ENCODE measurements at places on chromosomes 3 and 15. TPM values are rescaled to one million over a fixed set of nuclear protein-coding genes. Genes with fewer than 3 reads are reported as not detected.

DNA sequence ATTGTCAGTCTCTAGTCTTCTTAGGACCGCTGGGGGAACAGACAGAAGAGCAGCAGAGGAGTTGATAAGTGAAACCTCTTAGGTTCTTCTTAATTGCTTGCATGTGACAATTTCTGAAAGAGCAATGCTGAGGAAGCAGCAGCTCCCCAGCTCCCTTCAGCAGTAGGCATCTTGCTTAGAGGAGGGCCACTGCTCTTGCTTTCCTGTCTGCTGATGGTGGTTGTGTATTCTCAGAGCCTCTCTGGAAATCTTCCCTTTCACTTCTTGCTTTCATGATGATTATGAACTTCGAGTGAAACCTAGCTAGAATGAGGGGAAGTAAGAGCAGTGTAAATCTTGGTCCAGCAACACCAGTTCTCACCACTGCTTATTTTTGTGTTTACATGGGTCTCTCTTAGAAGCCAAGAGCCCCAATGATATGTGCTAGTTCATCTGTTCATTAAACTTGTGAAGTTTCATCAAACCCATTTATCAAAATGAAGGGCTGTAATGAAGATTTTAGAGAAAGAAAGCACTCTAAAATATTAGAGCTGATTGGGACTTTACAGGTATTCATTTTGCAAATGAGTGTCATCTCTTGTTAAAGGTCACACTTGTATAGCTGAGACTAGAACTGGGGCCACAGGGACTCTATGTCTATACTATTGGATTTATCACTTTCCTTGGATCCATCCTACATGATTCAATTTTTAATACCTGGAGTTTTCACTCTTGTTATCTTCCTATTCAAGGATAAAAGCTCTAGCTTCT, 246.7 kb downstream of the LPP start:
- no peak for DNase-seq

The SEMA7A gene
- 26.8 TPM for total RNA-seq

- no peak for DNase-seq
Observed at GRCh38 chr15:79682285-79682684, 214.5 kb downstream of the MTHFS start.

DNA sequence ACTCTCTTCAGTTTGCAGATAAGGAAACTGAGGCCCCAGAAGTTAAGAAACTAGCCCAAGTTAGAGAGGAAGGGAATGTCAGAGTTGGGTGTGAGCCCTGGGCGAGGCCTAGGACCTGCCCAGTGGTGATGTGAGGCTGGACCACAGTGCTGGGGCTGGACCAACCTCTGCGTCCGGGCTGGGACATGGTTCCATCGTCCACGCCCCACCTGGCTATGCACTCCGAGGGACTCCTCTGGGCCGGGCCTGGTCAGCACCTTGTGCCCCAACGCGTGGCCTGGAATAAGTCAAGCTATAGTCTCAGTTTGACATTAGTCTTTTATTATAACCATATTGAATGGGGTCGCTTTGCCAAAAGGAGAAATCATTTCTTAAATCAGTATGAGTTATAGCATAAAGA, 272.1 kb downstream of the PLCL2 start:
- DNase-seq = no peak

- DNase-seq = no peak
Observed at GRCh38 chr15:63067976-63068743, 25.6 kb downstream of the TPM1 start.

The ERICH6 gene
- not detected for total RNA-seq

The SLC12A1 gene
- total RNA-seq = 0.26 TPM

The TGM5 gene
- total RNA-seq = not detected

The PSTPIP1 gene
- total RNA-seq = 1.3 TPM

The DRD3 gene
- total RNA-seq = not detected

GRCh38 chr3:100057716-100058575, 56.4 kb downstream of the FILIP1L start:
- no peak for DNase-seq

The MCF2L2 gene
- total RNA-seq = 6.4 TPM

The MORC1 gene
- total RNA-seq = not detected

DNA sequence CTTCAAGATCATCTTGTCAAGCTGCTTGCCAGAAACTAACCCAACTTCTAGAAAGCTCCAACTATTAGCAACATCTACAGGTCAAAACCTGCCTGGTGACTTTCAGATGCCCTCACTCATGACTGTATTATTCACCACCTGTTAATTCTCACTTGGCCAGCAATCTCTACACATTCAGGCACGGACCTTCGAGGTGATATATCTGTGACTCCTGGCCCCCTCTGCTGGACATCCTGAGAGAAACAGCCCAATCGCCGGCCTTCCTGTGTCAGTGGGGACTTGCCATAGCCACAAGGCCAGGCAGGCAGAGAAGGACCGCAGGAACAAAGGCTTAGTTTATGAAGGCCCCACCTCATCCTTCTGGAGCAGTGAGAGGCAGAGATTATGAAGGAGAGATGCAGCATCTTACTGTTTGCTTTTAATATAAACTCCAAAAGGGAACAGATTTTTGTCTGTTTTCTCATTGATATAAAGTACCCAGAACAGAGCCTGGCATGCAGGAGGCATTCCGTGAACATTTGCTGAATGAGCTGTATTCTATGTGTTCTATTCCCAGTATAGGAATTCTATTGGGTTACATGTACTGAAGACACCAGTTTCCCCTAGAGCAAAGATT, 24.4 kb upstream of the OCA2 start:
- peak; percentile 92 for DNase-seq

- no peak for DNase-seq
Observed at GRCh38 chr15:75666823-75667501, 19.2 kb downstream of the SNX33 start.

DNA sequence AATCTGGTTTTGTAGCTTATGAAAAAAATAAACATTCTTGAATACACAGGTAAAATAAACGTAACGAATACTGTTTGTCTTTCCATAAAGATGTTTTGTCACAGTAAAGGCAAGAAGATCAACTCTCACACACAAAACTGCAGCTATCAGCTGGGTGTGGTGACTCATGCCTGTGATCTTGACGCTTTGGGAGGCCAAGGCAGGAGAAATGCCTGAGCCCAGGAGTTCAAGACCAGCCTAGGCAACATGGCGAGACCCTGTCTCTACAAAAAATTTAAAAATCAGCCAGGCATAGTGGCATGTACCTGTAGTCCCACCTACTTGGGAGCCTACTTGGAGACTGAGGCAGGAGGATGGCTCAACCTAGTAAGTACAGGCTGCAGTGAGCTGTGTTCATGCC, 39.6 kb downstream of the CBLB start:
- no peak for DNase-seq

The ZNF502 gene
- total RNA-seq = 0.62 TPM

DNA sequence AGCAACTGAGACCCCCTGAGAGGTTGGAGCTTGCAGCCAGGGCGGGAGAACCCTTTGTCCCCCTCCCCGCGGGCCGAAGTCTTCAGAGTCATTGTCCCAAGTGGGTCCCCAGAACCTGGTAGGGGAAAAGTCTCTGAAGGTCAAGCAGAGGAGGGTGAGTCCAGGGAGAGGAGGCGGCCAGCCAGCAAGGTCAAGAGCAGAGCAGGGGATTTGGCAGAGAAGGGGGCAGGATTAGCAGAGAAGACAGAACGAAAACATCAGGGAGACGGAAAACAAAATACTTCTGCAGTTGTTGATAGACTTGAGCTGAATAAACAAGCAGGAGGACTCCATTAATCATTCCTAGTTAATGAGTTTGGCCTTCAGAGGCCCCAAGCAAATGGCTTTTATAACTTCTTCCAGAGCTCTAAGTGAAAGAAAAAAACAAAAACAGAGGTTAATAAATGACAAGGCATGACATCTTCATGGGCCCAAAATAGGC, 66.7 kb downstream of the GRIP2 start:
- DNase-seq = no peak

- no peak for DNase-seq
Observed at GRCh38 chr3:12999147-13000140, 73.8 kb downstream of the IQSEC1 start.

GRCh38 chr3:28840976-28841376, 439.9 kb upstream of the RBMS3 start:
- DNase-seq = no peak

DNA sequence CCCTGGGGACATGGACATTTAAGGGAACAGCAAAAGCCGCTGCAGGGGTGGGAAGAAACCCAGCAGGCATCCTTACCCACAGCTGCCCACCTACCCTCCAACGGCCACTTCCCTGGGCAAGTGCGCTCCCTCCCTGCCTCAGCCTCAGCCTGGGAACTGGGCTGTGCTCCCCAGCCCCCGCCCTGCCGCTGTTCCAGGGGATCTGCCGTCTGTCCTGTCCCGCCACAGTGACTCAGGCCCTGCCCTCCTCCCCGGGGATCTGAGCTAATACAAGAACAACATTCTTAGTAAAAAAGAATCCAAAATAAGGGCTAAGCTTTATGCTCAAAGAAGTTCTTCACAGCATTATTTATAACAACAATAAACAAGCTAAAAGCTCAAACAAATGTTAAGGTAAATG, 7.4 kb upstream of the IQSEC1 start:
- DNase-seq = peak; percentile 72

The MME gene
- 2.8 TPM for total RNA-seq

GRCh38 chr3:16290007-16290826, 25.2 kb downstream of the OXNAD1 start:
- no peak for DNase-seq

The ATP13A5 gene
- total RNA-seq = 0.03 TPM

- DNase-seq = no peak
Observed at GRCh38 chr3:4409415-4409814, 57.7 kb downstream of the SUMF1 start.

The NMNAT3 gene
- 4.7 TPM for total RNA-seq

- DNase-seq = no peak
Observed at GRCh38 chr3:110006913-110007312, 669.6 kb upstream of the DPPA4 start.

DNA sequence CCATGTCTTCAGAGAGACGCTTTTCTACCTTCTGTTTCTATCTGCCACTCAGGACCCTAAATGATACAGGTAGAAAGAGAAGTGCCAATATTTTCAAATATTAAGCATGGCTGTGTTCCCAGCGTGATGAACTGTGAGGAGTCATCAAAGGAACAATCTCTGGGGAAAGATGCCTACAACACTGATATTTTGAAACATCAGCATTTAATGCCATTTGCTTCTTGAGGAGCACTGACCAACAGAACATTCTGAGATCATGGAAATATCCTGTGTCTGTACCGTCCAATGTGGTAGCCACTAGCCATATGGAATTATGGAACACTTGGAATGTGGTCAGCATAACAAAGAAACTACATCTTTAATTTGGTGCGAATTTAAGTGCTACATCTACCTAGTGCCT, 117.9 kb upstream of the COL6A5 start:
- DNase-seq = no peak

DNA sequence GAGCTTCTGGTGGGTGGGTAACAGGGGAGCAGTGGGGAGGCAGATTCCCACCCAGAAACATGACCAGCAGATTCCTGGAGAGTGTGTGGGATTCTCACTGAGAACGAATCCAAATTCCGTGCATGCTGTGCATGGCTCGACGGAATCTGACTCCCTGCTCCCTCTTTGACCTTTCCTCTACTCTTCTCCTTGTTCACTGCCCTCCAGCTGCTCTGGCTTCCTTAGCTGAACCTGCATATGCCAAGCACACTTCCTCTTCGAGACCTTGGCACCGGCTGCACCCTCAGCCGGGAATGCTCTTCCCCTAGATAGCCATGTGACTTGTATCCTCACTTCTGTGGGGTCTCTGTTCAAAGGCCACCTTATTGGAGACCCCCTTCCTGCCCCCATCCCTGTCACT, 6.3 kb downstream of the INSYN1 start:
- DNase-seq = no peak

DNA sequence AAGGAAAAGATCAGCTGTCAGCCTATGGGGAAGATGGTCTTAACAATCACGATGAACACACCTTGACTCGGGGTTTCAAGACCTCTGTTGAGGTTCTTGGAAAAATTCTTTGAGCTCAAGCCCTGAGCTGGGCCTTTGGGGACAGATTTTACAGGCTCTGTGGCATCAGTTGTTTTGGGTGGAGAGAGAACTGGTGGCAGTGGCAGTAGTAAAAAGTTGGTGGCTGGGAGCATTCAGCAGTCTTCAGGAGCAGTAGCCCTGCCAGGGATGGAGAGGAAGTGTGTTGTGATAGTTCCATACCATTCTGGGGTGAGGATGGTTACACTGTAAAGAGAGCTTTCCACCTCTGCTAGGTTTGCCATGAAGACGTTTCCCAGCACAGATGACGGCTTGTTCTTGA, 4.9 kb upstream of the KY start:
- no peak for DNase-seq

The TRAIP gene
- total RNA-seq = 24.9 TPM

GRCh38 chr3:126672741-126673140, 17.8 kb upstream of the TXNRD3 start:
- DNase-seq = no peak

GRCh38 chr3:103672346-103672745, 1237.5 kb downstream of the ZPLD1 start:
- no peak for DNase-seq

The NR1D2 gene
- 13.3 TPM for total RNA-seq

DNA sequence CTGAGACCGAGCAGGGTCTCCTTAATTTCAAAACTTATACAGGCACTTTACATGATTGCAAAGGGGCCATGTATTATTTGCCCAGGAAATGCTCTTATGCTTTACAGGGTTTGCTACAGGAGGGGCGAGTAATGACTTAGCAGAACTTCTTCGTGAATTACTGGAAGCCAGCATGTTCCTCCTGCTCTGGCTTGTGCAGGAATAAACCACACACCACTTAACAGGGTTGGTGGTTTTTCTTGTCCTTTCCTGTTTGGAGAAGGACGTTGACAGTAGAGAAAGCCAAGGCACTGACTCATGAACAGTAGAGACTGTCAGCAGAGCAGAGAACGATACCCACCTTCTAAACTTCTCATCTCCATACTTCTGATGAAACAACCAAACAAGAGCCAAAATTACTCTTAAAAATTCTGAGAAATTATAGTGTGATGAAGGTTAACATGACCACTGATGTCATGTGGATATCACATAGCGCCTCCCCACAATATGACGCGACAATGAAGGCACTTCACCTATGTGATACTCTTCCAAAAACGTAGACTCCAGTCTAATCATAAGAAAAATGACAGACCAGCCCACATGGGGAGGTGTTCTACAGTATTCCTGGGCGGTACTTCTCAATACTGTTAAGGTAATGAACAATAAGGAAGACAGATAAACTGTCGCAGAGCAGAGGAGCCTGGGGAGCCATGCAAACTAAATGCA, 24.7 kb upstream of the MCTP2 start:
- DNase-seq = no peak

The ZKSCAN7 gene
- 13.0 TPM for total RNA-seq

DNA sequence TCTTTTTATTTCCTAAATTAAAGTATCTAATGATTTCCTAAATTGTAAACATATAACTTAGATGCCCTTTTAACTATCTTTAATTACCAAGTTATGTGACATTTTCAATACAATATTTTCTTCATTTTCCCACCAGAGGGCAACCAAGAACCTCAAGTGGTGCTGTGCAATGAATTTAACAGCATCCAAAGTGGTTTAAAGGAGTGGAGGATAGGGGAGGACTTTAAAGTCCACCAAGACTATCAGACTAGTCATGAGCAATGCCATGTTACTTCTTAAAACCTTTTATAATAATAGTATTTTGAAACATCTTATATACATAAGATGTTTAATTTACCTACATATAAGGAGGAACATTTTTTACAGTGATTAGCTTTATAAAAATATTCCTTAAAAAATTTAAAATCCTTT, 74.4 kb downstream of the DLG1 start:
- DNase-seq = peak; percentile 53
